ENCODE measurements at places on chromosomes 7 and 10.

- no peak for DNase-seq
Observed at GRCh38 chr7:148367731-148368475, 222.7 kb upstream of the C7orf33 start.

GRCh38 chr10:68212721-68213352 is 19.1 kb downstream of the ATOH7 start:
- DNase-seq, result no peak

- DNase-seq, result no peak
Observed at GRCh38 chr7:771234-772004, 44.3 kb upstream of the PRKAR1B start.

DNA sequence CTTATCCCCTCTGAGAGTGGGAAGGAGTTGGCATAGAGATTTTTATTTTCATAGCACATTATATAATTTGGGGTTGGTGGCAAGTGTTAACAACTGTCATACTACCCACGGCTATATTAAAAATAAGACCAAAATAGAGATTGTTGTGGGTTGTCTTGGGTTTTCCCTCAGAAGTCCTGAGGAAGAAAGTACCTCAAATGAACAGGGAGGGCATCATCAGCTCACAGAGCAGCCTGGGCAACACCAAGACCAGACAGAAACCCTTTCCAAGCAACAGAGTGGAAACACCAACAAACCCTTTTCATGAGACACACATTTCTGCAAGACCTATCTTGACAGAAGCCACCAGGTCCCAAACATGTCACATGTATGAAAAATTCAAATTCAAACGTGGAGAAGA is 121.2 kb downstream of the GLI3 start:
- no peak for DNase-seq

GRCh38 chr7:139482662-139483466 is 609 bp downstream of the KLRG2 start:
- no peak for DNase-seq

GRCh38 chr7:51700593-51701215 is 384.1 kb upstream of the COBL start:
- DNase-seq, result no peak

- no peak for DNase-seq
Observed at GRCh38 chr10:107800061-107800460, 635.6 kb upstream of the SORCS1 start.

DNA sequence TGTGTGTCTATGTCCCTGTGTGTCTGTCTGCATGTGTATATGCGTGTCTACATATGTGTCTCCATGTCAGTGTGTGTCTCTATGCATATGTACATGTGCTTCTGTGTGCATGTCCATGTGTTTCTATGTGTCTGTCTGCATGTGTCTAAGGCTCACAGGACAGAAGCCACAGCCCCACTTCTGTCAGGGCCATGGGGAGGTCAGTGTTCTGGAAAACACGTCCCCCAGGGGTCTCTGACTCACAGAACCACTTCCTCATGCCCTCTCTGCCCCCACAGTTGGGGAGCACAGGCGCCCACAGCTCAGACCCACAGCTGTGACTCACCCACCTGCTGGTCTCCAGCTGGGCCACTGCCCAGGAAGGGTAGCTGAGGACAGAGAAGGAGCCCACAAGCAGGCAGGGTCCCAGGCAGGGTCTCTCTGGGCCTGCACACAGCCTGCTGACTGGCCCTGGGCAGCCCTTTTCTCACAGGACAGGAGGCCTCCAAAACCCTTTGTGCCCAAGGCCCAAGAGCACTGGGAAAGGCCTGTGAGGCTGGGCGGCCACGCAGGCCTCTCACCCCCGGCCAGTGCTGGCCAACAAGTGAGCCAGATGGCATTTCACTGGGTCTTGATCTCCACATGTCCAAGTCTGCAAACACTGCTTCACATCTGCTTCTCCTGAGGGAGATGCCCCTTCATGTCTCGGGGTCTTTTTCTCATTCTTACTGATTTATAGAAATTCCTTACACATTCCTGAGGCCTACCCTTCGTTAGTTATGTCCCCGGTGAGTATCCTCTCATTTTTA is 102.9 kb upstream of the FAM20C start:
- no peak for DNase-seq

GRCh38 chr10:29486433-29486832 is 148.3 kb downstream of the SVIL start:
- DNase-seq, result no peak

GRCh38 chr7:25659841-25660240 is 431.6 kb upstream of the NPVF start:
- DNase-seq, result no peak

GRCh38 chr7:107913851-107914250 is 22.9 kb downstream of the DLD start:
- DNase-seq, result no peak

- no peak for DNase-seq
Observed at GRCh38 chr10:23065181-23065948, 30.0 kb upstream of the MSRB2 start.

- DNase-seq, result no peak
Observed at GRCh38 chr7:145331076-145331475, 495.2 kb upstream of the TPK1 start.

DNA sequence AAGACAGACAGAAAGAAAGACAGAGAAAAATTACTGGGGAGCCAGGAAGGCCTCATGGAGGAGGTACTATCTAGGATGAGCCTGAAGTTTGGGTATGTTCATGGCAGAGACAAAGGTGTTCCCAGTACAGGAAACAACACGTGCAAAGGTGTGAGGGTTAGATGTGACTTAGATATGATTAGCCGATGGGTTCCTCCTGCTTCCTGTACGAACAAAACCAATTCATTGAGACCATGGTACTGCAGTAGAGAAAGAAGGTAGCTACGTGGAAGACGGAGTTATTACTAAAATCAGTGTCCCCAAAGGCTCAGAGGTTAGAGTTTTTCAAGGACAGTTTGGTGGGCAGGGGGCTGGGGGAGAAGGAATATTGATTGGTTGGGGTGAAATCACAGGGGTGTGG is 55.2 kb upstream of the CHST3 start:
- DNase-seq, result no peak

DNA sequence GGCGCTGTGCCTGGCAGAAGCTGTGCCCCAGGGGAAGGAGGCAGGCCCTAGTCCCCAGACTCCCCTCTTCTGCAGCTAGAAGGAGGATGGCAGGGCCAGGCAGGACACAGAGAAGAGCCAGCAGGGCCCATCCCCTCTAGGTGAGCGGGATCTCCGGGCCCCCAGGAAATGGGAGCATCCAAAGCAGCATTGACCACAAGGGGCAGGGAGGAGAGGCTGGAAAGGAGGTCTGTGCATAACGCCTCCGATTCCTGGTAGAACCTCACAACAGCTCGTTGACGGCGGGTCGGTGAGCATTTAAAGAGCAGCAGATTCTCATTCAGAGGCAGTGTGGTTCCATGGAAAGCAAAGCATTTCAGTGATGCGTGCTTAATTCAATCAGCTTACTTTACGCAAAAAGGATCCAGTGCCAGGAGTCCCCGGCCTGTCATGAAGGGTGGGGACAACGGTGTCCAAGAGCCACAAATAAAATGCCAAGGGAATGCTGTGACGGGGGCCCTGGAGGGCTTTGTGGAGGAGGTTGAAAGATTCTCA is 41.0 kb downstream of the CLRN3 start:
- DNase-seq, result no peak

GRCh38 chr10:15735763-15736162 is 16.0 kb upstream of the ITGA8 start:
- DNase-seq, result no peak

- peak; percentile 18 for DNase-seq
Observed at GRCh38 chr7:142854372-142855113, at the start of gene EPHB6. Gene EPHB6 (plus strand): TSS chr7:142855076. CDS start chr7:142863228, 8,152 bp downstream.

- no peak for DNase-seq
Observed at GRCh38 chr7:7175075-7175695, 7.2 kb upstream of the C1GALT1 start.

- no peak for DNase-seq
Observed at GRCh38 chr10:59633063-59633462, 76.6 kb downstream of the SLC16A9 start.

DNA sequence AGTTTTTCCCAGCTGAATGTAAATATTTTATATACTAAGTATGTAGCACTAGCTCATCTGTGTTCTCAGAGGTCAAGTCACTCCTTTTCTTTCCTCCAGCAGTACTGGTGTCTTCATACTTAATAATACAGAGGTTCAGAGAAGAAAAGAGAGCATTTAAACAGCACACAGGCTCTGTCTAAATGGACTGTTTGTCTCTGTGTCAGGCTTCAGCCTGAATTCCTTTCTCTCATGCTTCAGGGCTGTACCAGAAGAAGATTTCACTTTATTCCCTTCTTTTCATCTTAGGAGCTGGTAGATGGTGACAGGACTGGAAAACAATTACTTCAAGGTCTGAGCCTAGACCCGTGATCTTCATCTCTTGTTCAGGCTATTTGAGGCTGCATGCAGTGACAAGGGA is 51.4 kb upstream of the LYZL2 start:
- DNase-seq, result no peak

- DNase-seq, result no peak
Observed at GRCh38 chr10:83310688-83311087, 828.6 kb upstream of the GHITM start.

DNA sequence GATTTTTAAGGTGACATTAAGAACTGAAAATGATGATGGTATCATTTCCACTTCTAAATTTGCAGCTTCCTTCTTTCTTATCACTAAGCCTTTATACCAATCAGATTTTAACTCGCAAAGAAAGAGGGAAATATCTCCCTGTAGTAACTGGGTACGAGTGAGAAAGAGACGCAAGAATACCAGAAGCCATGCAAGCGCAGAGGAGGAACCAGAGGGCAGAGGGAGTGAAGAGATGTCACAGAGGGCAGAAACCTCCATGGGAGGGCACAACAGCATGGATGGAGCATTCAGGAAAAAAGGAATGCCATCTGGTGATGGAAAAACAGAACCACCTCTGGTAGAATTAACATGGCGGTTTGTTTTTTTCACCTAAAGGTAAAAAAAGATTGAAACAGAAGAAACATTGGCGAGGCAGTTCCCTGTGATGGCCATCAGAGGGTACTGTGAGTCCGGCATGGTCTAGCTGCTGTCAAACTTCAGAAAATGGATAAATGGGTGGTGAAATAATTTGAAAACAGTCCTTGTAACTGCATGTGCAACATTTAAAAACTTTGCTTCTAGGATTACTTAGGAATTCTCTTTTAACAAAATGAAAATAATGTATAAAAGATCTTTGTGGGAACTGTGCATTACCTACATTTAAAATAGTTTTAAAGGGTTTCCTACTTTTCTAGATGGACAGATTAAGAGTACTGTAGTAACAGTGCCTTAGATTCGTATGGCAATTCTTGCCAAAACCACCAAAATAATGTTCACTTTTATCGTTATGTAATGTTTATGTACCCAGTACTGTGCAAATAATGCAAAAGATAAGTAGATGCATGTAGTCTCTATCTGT is 91.8 kb downstream of the ARHGAP12 start:
- no peak for DNase-seq

- no peak for DNase-seq
Observed at GRCh38 chr10:5504146-5505072, 5.0 kb upstream of the CALML5 start.

GRCh38 chr7:95429241-95429990 is 5.4 kb downstream of the PON2 start:
- DNase-seq, result no peak

DNA sequence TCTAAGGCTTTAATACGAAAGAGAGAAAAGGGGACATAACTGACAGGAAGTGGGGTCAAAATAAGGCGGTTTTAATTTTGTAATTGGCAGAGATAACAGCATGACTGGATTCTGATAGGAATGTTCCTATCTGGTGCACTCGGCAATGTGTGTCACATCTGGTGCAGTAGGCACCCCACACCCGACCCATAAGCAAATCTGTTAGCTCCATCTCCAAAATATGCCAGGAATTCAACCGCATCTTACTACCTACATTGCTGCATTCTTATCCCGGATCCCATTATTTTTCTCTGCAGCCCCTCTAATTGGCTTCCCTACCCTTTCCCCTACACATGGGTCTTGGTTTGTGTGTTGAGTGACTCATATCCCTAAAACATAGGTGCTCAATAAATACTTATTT is 19.1 kb upstream of the GALNT11 start:
- no peak for DNase-seq

DNA sequence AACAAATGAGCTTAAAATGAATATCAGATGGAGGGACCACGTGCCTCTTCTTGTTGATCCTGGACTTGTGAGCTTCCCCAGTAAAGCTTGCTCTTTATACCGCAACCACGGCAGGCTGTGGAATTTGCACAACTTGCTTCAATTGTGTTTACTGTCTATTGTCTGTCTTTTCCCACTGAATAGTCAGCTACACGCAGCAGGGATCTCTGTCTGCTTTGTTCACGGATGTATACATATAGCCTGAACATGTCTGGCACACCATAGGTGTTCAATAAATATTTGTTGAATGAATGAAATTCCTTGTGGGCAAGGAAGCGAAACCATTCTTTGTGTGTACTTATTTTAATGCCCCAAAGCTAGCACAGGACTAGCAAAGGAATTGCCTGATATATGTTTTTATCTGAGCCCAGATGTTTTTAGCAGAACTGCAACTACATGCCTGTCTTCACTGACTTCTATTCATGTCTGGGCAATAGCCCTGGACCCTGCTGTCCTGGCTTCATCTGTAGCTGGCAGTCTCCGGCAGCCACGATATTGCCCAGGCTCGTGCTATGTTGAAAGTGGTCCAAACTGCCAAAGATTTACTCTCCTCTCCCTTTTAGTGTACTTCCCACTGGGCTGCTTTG is 29.9 kb upstream of the IFRD1 start:
- DNase-seq, result no peak

DNA sequence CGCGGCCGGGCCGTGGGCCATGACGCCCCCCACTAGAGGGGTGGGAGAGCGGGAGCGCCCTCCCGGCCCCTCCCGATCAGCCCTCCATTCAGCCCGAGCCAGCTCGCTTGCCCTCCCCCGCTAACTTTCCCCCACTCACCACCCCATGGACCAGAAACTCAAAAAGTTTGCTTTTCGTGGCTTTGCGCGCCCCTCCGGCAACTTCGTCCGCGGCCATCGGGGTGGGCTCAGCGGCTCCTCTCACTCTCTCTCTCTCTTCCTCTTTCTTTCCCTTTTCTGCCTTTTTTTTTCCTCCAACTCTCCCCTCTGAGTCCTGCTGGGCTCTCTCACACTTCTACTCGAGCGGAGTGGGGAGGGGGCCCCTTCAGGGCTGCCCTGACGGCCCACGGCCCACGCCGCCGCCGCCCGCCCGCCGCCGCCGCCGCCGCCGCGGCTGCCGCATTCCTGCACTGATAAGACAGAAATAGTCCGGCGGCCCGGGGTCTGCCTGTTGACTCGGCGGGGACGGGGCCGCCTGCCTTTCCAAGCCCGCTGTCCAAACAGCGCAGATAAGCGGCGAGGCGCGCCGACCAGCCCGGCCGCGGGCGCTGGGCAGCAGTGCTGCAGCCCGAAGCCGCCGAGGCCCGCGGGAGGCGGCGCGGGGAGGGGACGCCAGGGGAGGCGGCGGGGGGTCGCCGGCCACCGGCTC is at the start of gene SMARCD3:
Gene SMARCD3, minus strand, starts transcription at position 349 of the 688 bp plus-strand sequence. Its CDS starts 132 bp downstream, at position 217.
- no peak for DNase-seq

- no peak for DNase-seq
Observed at GRCh38 chr7:117349570-117349969, 26.7 kb upstream of the WNT2 start.

DNA sequence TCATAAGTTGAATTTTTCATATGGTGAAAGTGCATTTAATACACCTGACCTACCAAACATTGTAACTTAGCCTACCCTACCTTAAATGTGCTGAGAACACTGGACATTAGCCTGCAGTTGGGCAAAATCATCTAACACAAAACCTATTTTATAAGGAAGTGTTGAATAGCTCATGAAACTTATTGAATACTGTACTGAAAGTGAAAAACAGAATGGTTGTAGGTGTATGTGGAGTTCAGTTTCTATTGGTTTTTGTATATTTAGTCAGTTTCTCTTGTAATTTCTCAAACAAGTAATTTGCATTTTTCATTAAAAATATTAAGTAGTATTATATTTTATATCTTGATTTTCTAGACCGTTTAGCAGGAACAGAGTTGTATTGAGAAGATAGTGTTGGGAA is 15.3 kb downstream of the CCDC7 start:
- DNase-seq, result no peak

All from stimulated activated CD4-positive, alpha-beta T cell treated with anti-CD3 and anti-CD28 coated beads, Interleukin-1b, Interleukin-23, amount 100 ng/mL, for 24 hours (primary cell).